ENCODE measurements at places on chromosomes 12 and 14.
A peak's percentile ranks its signal among the peaks of the same experiment; 100 is the strongest.

DNA sequence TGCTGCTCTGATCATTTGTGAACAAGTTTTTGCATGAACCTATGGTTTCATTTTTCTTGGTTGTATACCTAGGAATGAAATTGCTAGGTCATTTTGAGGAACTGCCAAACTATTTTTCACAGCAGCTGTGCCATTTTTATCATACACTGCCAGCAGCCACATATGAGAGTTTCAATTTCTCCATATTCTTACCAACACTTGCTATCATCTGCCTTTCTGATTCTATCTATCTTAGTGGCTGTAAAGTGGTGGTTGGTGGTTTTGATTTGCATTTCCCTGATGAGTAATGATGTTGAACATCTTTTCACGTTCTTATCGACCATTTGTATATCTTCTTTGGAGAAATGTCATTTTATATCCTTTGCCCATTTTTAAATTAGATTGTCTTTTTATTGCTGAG lies 146.1 kb downstream of the C12orf75 start:
- no peak for DNase-seq

DNA sequence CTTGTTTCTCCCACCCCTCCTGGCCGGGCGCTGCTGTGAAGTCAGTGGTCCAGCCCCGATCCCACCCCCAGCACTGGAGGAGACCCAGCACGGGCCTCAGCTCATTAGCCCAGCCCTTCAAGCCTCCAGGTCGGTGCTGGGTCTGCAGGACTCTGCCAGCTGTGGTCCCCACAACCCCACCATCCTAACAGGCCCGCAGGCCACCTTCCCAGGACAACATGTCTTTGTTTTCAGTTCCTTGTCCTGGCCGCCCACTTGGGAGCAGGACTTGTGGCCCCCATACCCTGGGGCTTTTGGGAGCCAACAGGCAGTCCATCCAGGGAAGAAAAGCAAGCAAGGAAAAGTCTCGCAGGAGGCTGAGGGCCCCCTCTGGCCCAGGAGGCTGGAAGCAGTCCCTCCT lies 60.0 kb downstream of the HRK start:
- no peak for DNase-seq

GRCh38 chr12:11811008-11811407 lies 161.5 kb downstream of the ETV6 start:
- no peak for DNase-seq

GRCh38 chr12:110857528-110857927 lies 10.7 kb downstream of the CCDC63 start:
- no peak for DNase-seq

- DNase-seq = no peak
Observed at GRCh38 chr12:67994046-67994445, 4.8 kb downstream of the IFNG-AS1 start.

DNA sequence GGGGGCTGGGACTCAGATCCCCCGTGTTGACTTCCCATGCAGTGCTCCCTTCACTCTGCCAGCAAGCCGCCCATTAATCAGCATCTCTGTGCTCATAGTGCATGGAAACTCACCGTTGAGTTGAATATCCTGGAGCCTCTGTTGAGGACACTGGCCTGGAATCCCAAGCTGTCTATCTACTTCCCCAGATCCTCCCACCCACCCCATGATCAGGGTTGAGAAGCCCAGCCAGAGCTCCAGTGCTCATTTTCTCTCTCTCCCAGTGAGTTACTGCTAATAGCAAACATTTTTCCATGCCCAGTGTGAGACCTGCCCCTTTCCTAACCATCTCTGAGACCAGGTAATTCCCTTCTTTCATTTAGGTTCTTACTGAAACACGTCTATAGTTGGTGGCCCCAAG lies 88.2 kb downstream of the SLC24A4 start:
- DNase-seq = no peak

- DNase-seq = no peak
Observed at GRCh38 chr12:56243731-56244181, 13.9 kb downstream of the SLC39A5 start.

- peak; percentile 44 for DNase-seq
Observed at GRCh38 chr12:82730953-82731459, 44.3 kb downstream of the TMTC2 start.

DNA sequence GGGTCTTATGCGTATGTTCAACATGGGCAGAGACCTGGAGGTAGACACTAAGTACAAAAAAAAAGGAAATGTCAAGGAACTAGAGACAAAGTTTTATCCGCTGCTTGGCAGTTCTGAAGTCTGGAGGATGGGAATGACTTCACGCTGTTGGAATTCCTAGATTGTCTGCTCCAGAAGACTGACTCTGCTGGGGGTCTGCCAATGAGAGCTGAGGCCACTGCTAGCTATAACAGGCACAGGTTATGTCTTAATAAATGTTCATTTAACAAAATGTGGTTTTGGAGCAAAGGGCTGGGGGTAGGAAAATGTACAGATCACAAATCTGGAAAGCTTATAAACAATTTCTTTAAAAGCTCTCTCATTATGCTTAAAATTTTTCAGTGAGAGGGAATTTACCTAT lies 5.9 kb downstream of the RNASE8 start:
- no peak for DNase-seq

- DNase-seq = no peak
Observed at GRCh38 chr12:31783556-31783955, 54.7 kb upstream of the AMN1 start.

- DNase-seq = no peak
Observed at GRCh38 chr14:55256586-55256985, 14.6 kb upstream of the FBXO34 start.

DNA sequence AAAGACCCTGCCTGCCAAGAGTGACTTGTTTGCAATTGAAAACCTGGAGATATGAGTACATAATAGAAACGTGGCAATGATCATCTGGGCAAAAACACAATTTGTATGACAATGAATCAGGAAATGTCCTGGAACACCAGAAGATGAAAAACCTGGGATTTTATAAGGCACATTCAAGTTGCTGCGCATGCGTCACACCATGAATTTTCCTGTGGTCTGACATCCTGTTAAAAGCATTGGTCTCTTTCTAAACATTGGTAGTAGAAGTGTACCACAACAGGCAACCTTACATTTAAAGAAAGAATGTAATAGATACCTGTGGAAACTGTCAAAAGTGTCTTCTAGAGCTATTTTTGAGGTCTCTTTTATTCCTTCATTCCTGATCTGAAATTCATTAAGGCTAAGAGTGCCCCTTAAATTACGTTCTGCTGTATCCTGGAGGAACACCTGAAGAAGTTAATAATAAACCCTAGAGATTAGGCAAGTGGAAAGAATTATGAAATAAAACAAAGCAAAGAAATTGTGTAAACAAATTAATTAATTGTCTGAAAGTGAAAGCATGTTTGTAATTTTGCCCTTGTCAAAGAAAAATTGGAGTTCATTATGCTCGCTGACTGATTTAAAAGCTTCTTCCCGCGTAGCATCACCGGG lies 676.5 kb downstream of the DIO2 start:
- no peak for DNase-seq

DNA sequence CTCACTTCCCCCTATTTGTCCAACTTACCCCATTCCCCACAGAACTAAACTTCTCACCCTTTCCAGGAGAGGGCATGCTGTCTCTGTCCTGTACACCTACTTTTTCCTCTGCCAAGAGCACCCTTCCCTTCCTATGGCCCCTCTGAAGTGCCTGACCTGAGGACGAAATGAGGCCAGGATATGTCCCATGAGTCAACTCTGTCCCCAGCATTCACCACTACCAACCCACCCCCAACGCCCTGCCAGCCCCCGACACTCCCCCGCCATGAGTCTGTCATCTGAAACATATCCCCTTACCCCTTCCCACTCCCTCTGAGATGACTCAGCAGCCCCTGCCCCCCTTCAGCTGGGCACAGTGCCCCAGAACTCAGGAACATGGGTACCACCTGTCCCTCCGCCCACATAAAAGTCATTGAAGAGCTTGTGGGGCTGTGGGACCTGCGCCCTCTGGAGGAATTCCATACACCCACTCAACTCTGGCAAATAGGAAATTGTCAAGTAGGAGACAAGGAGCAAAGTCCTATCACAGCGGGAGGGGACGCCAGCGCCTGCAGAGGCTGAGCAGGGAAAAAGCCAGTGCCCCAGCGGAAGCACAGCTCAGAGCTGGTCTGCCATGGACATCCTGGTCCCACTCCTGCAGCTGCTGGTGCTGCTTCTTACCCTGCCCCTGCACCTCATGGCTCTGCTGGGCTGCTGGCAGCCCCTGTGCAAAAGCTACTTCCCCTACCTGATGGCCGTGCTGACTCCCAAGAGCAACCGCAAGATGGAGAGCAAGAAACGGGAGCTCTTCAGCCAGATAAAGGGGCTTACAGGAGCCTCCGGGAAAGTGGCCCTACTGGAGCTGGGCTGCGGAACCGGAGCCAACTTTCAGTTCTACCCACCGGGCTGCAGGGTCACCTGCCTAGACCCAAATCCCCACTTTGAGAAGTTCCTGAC lies 26.3 kb downstream of the ITGA7 start:
- peak; percentile 81 for DNase-seq

- DNase-seq = no peak
Observed at GRCh38 chr12:93390549-93391297, 13.0 kb downstream of the NUDT4 start.

GRCh38 chr12:94686834-94687628 lies 36.7 kb upstream of the TMCC3 start:
- peak; percentile 34 for DNase-seq

DNA sequence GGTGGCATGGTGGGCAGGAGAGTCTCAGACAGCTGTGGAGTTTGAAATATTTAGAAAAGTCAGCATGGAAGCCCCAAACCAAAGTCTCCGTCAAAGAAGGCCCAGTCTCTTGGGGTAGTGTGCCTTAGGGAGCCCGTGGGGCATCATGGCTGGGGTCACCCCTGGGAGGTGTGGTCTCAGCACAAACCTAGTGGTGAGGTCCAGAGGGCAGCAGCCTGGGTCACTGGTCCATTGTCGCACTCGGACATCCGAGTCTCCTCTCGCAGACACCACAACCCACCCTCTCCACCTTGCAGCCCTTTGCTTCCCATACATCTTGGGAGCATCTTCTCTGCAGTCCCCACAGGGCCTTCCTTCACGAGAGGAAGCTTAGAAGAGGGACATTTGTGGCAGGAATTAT lies 588.0 kb upstream of the TMEM132C start:
- DNase-seq = no peak

DNA sequence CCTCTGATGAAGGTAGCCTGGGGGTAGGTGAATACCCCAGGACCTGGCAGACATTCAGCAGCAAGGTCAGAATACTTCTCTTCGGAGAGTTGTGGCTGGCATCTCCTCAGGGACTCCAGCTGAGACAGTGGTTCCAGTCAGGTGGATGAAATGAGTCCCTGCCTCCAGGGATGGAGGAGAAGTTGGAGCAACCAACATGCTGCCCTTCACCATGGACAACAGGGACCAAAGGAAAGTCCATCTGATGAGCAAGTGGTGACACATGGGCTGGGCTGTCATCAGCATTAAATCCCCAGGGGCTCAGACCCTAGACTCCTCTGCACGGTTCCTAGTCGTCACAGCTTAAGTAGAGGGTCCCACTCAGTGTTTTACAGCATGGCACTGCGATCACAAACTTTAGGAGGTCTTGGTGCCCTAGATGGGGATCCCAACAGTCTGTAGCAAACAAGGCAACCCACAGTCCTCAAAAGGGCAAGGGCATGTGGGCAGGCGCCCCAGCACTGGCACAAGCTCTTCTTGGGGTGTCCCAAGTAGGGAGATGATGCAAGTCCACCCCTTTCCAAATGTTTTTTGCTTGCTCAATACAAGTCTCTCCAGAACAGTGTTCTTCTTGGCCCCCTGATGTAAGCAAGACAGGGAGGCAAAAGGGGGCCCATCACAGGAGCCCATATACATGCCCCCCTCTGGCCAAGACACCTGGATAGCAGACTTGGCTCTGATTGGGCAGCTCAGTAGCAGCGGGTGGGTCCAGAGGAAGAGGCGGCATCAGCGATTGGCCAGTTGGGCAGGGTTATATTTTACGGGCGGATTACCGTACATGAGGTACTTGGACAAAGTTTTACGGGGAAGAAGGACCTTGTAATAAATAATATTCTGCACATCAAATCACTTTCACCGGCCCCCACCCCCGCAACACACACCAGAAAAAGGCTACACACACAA lies 10.8 kb upstream of the CDH24 start:
- no peak for DNase-seq

GRCh38 chr12:51926064-51926632 lies 18.8 kb downstream of the ACVRL1 start:
- DNase-seq = no peak

- no peak for DNase-seq
Observed at GRCh38 chr14:35088514-35088913, 33.3 kb downstream of the PPP2R3C start.

DNA sequence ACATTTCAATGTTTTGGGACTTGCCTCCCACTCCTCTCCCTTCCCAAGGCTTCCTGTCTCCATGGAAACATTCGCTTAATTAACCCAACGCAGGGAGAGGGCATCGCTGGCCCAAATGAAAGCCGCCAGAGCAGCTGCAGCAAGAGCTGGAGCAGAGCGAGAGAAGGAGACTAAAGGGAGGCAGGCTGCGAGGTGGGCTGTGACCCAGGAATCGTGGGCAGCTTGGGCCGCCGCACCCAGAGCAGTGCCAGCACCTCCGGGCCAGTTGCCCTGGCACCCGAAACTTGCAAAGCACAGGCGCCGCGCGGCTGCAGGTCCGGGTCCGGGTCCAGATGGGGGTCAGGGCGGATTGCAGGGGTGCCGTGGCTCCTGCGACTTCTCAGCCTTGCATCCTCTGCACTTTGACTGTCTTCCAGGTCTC lies 43.5 kb upstream of the PTPRQ start:
- DNase-seq = no peak

DNA sequence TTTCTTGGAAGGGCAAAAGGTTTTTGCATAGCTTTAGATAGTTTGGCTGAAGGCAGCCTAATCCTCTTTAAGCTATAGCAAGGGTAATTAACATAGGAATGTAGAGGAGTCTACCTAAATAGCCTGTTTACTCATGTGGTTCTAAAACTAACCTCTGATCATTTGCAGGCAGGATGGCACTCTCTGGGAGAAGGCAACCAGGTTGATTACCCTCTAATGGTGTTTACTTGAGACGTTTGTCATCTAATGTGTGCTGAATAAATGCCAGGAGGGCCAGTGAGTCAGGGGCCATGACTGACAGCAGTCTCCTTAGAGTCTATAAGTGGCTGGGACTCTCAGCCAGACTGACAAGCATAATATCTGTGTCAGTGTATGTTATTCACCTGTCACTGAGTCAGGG lies 286.4 kb downstream of the PCNX1 start:
- no peak for DNase-seq

GRCh38 chr12:2842948-2843347 lies 8.1 kb upstream of the NRIP2 start:
- no peak for DNase-seq

- DNase-seq = no peak
Observed at GRCh38 chr12:15230751-15231150, 9.5 kb upstream of the RERG start.

GRCh38 chr14:89424241-89424640 lies 7.2 kb upstream of the FOXN3 start:
- no peak for DNase-seq

- no peak for DNase-seq
Observed at GRCh38 chr12:106873983-106874382, 81.7 kb upstream of the TMEM263 start.

Measured in HuH-7.5 (cell line).